ENCODE measurements at places on chromosomes 11 and 22.

GRCh38 chr11:46114378-46114777 is 6.9 kb downstream of the PHF21A start:
- DNase-seq, result no peak

DNA sequence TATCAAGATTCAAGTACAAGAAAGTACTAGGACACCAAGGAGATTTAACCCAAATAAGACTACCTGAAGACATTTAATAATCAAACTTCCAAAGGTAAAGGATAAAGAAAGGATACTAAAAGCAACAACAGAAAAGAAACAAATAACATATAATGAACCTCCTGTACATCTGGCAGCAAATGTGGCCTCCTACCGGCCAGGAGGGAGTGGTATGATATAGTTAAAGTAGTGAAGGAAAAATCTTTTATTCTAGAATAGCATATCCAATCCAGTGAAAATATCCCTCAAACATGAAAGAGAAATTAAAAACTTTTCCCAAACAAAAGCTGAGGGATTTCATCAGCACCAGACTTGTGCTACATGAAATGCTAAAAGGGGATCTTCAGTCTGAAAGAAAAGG is 104.7 kb upstream of the GUCY1A2 start:
- DNase-seq, result no peak

DNA sequence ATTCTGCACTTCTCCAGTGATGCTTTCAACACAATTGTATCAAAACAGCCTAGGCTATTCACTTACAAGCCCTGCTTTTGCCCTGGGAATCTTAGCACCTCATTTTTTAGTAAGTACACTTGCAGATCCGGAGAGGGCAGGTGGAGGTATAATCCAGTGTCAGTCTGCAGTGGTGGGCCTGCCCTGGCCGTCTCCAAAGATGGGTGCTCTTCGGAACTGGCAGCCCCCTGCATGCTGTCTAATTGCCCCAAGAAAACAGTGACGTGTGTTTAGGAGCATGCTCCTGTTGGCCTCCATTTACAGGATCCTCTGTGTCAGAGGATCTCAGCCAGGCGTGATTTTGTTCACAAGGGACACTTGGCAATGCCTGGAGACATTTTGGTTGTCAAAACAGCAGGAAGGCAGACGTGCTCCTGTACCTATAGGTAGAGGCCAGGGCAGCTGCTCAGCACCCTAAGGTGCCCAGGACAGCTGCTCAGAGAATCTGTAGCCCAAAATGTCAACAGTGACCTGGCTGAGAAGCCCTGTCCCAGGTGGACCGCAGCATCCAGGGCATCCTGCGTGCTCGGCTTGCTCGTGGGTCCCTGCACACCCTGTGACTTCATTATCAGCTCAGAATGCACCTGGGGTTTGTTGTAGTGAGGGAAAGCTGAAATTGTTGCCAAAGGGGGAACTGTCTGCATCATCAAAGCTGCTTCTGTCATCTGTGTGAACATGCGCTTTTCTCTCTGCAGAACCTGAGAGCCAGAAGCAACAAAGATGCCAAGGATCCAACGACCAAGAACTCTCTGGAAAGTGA is 90.7 kb downstream of the BCR start:
- no peak for DNase-seq

- DNase-seq, result no peak
Observed at GRCh38 chr11:67645521-67646461, 4.7 kb downstream of the ACY3 start.

DNA sequence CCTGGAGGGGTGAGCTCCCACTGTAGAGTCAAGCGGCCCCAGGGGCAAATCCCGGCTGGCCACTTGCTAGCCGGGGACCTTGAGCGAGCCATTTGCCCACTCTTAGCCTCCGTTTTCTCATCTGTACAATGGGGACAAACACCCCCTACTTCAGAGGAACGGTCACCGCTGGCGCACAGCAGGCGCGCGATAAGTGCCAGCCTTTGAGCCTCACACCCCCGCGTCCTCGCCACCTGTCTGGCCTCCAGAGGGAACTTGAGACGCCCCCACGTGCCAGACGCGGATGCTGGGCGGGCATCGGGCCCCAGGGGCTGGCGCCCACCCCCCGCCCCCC is 72.6 kb upstream of the TCF20 start:
- DNase-seq, result no peak

DNA sequence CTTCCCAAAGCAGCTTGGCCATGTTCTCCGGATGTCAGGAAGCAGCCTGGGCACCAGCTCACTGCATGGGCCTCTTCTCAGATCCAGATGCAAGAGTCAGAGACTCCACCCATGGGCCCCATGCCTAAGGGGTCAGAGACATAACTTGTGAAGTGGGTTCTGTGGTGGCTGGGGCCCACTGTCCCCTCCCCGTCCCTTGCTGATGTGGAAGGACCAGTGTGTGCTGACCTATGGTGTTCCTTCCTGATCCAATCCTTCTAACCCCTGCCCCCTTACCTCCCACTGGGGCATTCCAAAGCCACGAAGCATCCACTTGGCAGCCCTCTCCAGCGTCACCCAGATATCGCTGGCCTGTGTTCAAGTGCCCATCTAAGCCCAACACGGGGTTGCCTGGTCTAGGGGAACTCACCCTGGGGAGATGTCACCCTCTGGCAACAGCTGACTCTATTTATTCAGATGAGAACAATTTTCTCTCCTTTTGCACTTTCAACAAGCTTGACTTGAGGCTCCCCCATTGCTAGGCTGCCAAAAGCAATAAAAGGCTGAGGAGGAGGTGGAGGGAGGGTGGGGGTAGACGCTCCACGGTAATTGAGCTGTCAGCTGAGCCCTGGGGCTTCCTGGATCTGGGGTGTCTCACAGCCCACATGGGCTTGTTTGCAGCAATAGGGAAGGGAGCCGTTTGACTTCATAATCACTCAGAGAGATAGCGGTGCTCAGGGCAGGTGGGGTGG is 158.5 kb downstream of the ADAMTS15 start:
- no peak for DNase-seq
